ENCODE measurements at places on chromosomes 4 and X.

DNA sequence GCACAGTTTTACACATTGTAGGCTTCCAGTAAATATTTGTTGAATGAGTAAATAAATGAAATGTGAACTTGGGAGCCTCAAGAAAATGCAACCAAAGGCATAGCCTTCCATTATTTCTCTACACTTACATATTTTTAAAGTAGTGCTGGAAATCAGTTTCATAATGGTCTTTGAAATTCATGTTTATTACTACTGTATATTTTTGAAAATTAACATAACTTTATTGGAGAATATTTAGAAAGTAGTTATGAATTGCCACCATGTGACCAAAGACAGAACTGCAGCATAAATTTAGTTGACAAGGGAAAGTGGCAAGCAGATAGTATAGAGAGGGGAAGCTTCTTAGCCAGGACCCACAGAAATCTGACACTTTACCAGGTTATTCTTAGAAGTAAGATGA lies 6.4 kb downstream of the TCEAL8 start:
- no peak for DNase-seq

GRCh38 chrX:137431693-137432488 lies 134.0 kb upstream of the ZIC3 start:
- no peak for DNase-seq

- DNase-seq: no peak
Measured at GRCh38 chr4:129668092-129668491, 572.1 kb downstream of the C4orf33 start.

- DNase-seq: no peak
Measured at GRCh38 chr4:151439320-151439719, 30.3 kb downstream of the FHIP1A start.

GRCh38 chr4:5338531-5338930 lies 287.3 kb downstream of the STK32B start:
- no peak for DNase-seq

DNA sequence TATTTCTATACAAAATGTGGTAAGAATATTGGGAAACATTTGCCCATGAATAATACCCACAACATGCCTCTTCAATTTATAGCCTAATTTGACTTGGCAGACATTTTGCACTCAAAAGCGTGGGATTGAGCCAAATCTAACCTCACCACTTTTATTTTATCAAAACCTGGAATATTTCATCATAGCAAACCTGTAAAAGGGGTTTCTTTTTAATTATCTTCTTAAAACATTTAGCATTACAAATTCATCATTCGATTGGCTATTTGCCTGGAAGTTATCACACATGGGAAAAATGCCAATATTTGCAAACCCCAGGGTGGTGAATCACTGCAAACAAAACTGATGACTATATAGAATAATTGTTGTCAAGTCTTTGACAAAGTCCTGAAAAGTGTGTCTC lies 56.2 kb downstream of the VCX3B start:
- no peak for DNase-seq

DNA sequence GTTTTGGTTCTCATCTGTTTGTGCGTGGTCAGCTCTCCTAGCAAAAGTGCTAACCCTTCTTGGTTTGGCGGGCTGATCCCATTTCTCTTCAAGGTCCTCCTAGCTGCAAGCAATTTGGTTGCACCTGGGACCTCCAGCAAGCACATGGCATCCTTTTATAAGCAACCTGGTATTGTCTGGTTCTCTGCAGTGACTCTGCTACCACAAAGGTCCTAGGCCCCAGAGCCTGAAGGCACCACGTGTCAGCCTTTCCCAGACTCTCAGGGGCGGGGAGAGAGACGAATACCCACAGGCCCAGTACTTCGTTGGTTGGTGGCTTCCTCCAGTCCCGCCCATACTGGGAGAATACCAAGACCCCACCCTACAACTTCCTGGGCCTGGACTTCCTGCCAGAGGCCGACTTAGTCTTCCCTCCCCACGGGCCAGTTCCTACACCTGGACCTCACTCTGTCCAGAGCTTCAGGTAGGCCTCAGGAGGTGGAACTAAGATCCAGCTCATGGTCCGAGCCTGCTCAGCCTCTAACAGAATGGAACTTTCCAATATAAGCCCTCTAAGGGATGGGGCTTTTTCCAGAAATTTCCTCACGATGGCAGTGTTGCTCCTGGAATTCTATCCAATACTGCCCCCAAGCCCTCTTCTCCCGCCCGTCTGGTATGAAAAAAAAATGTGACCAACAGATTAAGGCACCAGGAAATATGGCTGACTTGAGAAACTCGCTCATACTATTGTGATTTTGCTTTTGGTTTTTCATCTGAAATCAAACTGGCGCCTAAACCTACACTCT lies 192.5 kb upstream of the STK26 start:
- peak; percentile 31 for DNase-seq

GRCh38 chrX:133461231-133461630 lies 45.9 kb upstream of the GPC4 start:
- DNase-seq: no peak

DNA sequence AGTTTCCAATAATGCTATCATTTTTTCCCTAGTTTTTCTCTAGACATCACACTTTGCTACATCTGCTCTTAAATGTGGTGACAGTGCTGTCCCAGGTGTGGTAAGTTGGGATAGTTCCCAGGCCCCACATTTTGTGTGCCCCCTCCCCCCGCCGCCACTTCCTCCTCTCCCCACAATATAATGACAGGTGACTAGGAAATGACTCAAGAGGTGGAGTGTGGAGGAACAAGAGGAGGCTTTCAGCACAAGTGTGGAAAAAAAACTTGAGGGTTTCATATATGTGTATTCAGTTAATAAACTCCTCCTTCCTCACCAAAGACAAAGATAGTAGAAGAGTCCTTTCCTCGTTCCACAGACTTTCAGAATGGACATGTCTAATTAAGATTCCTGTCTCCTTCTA lies 18.3 kb upstream of the IL21 start:
- no peak for DNase-seq

DNA sequence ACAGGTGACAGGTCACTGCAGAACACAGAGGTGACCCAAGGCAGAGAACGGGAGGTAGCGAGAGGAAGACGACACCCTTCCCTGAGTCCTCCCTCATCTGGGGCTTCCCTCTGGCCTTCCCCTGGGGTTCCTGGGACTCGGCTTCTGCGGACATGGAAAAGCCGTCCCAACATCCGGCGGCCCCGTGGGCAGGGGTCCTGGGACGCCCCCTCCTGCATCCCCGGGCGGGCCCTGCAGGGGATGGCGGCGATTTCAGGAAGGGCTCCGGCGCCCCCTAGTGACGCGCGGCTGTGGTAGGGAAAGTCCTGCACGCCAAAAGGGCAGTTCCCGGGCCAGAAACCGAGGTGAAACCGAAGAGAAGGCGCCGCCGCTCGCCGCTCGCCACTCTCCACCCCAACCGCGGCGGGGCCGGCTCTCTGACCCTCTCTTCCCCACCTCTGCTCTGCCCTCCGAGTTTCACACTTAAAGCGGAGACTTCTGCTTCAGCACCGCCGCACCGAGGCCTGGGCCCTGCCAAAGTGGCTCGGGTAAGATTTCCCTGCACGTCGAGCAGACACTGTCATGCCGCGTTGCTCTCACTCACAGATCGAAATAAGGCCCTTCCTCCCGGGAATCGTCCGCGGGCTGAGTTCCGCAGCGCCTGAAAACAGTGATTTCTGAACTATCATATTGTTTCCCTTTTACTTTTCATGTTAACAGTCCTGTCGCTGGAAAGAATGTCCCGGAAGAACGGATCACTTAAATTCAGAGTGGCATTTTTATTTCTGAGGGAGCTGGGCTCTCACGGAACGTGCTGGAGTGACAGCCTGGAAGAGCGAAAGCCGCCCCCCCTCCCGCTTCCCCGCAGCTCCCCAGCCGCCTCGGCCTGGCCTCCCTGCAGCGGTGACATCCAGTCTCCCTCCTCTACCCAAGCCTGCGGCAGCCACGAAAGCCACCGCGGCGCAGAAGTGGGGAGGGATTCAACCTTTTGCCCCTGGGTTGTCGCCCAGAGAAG lies 110.6 kb downstream of the DCTD start:
- DNase-seq: peak; percentile 57

GRCh38 chrX:17579026-17579425 lies 158.3 kb upstream of the SCML1 start:
- no peak for DNase-seq

GRCh38 chr4:73236151-73236550 lies 22.4 kb downstream of the ANKRD17 start:
- DNase-seq: no peak

DNA sequence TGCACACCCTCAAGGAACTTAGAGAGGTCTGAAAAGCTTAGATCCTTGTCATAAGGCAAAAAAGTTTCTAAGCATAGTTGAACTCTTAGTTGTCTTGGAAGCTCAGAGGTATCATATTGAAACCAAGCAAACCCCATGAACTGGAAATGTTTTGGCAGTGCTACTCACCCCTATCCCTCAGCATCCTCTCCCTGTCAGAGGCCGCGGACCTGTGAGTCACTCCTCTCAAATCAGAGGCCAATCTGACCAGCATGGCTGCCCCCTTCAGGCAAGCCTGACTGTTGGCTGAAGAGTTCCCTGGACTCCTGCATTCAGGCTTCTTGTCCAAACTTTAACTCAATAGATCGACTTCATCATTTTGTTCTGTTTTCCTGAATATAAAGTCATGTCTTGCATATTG lies 69.4 kb downstream of the KCNIP4 start:
- no peak for DNase-seq

- DNase-seq: no peak
Measured at GRCh38 chrX:120456973-120457372, 12.1 kb downstream of the LAMP2 start.

- no peak for DNase-seq
Measured at GRCh38 chrX:34381241-34381640, 249.1 kb upstream of the FAM47A start.

- no peak for DNase-seq
Measured at GRCh38 chr4:158856852-158857251, 88.0 kb downstream of the FNIP2 start.

GRCh38 chr4:156374069-156374468 lies 420.4 kb upstream of the CTSO start:
- no peak for DNase-seq

GRCh38 chr4:31964685-31965084 lies 1244.5 kb downstream of the PCDH7 start:
- no peak for DNase-seq

- DNase-seq: no peak
Measured at GRCh38 chr4:145035494-145036136, 62.4 kb downstream of the ANAPC10 start.

- no peak for DNase-seq
Measured at GRCh38 chr4:70984589-70984988, 8.9 kb upstream of the DCK start.

DNA sequence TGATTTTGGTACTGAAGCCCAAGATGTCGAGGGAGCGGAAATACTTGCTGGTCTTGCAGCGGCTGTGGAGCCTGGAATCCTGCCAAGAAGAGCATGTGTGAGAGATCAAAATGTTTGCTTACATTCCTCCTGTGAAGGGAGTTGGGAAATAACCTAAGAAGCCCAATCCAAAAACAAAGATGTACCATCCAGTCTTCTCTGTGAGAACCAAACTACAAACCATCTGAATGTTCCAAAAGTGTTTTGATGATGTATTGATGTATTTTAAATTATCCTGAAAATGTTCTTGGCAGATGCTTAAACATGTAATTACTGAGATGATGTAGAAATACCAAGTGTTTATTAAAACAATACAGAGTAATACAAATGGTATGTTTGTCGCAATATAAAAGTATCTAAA lies 10.1 kb upstream of the ADH1A start:
- DNase-seq: peak; percentile 82

DNA sequence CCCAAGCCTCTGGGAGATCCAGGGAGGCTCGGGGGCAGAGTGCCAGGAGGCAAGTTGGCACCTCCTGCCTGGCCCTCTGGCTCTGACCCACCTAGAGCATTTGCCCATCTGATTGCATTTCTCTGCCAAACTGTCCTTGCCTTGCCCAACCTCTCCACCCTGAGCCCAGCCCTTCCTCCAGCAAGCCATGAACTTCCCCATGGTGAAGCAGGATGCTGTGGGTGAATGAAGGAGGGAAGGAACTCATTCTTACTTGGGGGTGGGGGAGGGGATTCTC lies 9.3 kb upstream of the CNGA2 start:
- no peak for DNase-seq

GRCh38 chrX:39019056-39019455 lies 217.8 kb downstream of the MID1IP1 start:
- DNase-seq: no peak
